ENCODE measurements at places on chromosomes 6 and 20. TPM values are rescaled to one million over a fixed set of nuclear protein-coding genes. Genes with fewer than 3 reads are reported as not detected.

DNA sequence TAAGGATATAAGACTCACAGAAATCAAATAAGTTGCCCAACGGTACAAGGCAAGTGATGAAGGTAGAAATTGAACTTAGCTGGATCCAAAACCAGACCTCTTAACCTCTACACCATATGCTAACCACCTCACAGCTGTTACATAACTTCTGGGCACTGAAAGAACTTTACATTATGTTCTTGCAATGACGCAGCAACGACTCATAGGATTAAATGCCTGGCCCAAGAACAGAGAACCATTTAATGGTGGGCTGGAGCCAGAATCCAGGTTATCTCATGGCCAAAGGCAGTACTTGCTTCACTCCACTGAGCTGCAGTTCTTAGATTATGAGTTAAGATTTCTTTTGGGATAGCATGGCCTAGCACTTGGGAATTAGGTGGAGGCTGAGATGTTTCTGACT lies 4.4 kb downstream of the TRMT6 start:
- no peak for DNase-seq

GRCh38 chr6:114419175-114419574 lies 76.4 kb upstream of the HS3ST5 start:
- DNase-seq: no peak

GRCh38 chr6:1659816-1660215 lies 50.1 kb downstream of the FOXC1 start:
- DNase-seq: no peak

MRPS26 gene
- 107 TPM for polyA plus RNA-seq

C4A gene
- 25.3 TPM for polyA plus RNA-seq

DDR1 gene
- polyA plus RNA-seq: 221 TPM

TDRD6 gene
- polyA plus RNA-seq: not detected
